ENCODE measurements at places on chromosomes 16 and 17.

DNA sequence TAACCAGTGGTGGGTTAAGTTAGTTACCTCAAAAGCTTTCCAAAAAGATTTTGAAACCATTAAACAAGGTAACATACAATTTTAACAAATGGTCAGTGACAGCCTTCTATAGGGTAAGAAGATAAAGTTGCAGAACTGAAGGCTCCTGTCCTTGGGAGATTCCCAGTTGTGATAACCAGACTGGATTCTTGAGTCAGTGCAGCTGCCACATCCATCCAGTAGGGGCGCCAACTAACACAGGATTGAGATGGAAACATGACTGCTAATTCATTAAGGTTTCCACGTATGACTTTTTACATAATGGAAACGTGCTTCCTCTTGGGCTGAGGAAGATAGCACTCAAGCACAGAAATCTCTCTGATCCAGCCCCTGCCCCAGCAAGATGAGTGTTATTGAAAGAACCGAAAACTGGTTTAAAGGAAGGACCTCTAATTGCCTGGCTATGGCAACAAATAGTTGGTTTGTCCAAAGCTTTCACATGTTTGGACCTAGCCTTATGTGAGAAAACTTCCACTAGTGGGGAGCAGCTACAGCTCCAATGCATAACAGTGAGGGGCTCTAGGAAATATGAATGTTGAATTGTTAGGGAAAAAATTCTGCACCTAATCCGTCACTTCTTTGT, 269.8 kb upstream of the MYOCD start:
- peaks cover 6% of the 10 kb centered on the region for H3K27me3 ChIP-seq
- H3K4me1 ChIP-seq: no peaks in the 10 kb centered on the region
- no peak overlapping the region for H3K27ac ChIP-seq

DNA sequence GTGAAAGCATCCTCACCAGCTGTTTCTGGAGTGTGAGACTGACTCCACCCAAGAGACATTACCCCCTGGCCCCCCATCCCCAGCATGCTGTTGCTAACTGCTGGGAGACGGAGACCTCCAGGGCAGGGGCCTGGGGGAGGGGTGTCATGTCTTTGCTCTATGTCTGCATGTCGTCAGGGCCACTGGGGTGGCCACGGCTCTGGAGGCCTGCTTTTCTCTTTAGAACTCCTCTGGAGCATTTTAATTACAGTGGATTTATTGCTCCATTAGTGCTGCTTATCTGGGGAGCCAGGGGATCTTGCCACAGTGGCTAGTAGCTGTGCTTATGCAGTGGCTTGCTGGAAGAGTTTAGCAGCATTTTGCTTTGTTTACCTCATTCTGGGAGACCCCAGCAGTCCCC, 32.3 kb downstream of the CLEC16A start:
- no peak overlapping the region for H3K27ac ChIP-seq
- no peaks in the 10 kb centered on the region for H3K36me3 ChIP-seq
- no peak for DNase-seq

DNA sequence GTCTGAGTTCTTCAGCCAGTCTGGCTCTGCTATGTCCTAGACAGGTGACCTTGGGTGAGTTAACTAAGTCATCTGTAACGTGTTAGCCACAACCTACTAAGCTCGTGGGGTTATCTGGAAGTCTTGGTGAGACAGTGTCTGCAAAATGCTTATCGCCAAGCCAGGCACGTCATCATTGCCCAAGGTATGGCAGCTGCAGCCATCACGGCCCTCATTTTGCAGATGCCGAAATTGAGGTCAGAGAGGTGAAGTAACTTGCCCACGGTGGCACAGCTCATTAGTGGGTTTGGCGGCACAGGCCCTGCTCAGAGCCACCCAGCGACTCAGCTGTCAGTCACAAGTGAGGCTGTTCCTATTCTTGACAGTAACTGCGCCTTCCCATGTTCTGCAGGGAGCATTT, 79.8 kb downstream of the CMIP start:
- no peaks in the 10 kb centered on the region for H3K36me3 ChIP-seq
- peak overlapping the region; percentile 84 for H3K27ac ChIP-seq
- peaks cover 89% of the 10 kb centered on the region for H3K4me1 ChIP-seq
- peak; percentile 11 for DNase-seq
- H3K4me3 ChIP-seq: no peak overlapping the region

DNA sequence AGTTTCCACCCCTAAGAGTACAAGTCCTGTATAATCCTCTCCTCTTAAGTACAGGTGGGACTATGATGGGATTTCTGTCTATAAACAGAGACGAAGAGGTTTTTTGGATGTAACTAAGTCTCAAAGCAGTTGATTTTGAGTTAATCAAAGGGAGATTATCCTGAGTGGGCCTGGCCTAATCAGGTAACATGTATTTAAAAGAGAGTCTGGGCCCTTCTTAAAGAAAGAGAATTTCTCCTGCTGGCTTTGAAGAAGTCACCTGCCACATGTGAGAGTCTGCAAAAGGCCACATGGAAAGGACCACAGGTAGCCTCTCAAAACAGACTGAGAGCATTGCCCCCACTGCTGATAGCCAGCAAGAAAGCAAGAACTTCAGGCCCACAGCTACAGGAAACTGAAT, 142.3 kb downstream of the IRX5 start:
- H3K27ac ChIP-seq: no peak overlapping the region
- peaks cover 17% of the 10 kb centered on the region for H3K27me3 ChIP-seq

- no peaks in the 10 kb centered on the region for H3K36me3 ChIP-seq
- H3K4me1 ChIP-seq: no peaks in the 10 kb centered on the region
- no peak for DNase-seq
- H3K27ac ChIP-seq: no peak overlapping the region
- H3K4me3 ChIP-seq: no peak overlapping the region
These were observed 167.1 kb downstream of the BANP start for GRCh38 chr16:88118376-88118775.

DNA sequence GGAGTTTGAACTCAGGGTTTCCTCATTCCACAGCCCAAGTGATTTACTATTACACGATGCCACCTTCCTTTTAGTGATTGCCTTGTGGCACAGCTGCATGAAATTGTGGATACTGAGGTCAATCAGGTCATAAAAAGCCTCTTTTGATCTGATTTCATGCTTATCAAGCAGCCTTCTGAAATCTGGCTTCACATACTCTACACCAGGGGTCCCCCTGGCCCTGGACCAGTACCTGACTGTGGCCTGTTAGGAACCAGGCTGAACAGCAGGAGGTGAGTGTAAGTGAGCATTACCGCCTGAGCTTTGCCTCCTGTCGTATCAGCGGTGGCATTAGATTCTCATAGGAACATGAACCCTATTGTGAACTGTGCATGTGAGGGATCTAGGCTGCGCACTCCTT, 13.8 kb downstream of the SLFN5 start:
- H3K27ac ChIP-seq: peak overlapping the region; percentile 79
- H3K4me1 ChIP-seq: peaks cover 90% of the 10 kb centered on the region
- peak overlapping the region; percentile 26 for H3K4me3 ChIP-seq
- no peaks in the 10 kb centered on the region for H3K27me3 ChIP-seq
- no peak for DNase-seq
- no peaks in the 10 kb centered on the region for H3K36me3 ChIP-seq

- no peak overlapping the region for H3K27ac ChIP-seq
- peaks cover 2% of the 10 kb centered on the region for H3K36me3 ChIP-seq
- no peak overlapping the region for H3K4me3 ChIP-seq
- no peak for DNase-seq
- no peaks in the 10 kb centered on the region for H3K4me1 ChIP-seq
- no peaks in the 10 kb centered on the region for H3K27me3 ChIP-seq
These were observed 41.3 kb downstream of the BAIAP2 start for GRCh38 chr17:81076141-81076679.

- peaks cover 5% of the 10 kb centered on the region for H3K4me1 ChIP-seq
- peaks cover 6% of the 10 kb centered on the region for H3K36me3 ChIP-seq
- H3K4me3 ChIP-seq: no peak overlapping the region
These were observed 8.1 kb downstream of the HSF5 start for GRCh38 chr17:58480090-58480489.

DNA sequence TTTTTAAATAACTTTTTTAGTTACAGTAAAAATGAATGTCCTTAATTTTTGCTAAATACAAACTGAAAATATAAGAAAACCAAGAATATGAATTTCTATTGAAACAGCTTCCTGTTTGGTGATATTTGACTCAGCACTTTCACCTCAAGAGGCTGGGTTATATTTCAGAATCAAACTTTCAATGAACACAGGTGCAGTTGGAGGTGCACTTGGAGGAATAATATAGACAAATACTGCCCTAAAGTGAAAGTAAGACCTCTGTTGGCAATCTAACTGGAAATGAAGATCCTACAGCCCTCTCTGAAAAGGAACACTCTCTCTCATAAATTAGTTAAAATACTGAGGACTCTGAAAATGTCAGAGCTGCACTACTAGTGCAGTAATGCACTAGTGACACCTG, 106.2 kb downstream of the BRIP1 start:
- no peaks in the 10 kb centered on the region for H3K4me1 ChIP-seq
- no peaks in the 10 kb centered on the region for H3K27me3 ChIP-seq
- peaks cover 21% of the 10 kb centered on the region for H3K36me3 ChIP-seq
- no peak for DNase-seq
- no peak overlapping the region for H3K4me3 ChIP-seq
- no peak overlapping the region for H3K27ac ChIP-seq

DNA sequence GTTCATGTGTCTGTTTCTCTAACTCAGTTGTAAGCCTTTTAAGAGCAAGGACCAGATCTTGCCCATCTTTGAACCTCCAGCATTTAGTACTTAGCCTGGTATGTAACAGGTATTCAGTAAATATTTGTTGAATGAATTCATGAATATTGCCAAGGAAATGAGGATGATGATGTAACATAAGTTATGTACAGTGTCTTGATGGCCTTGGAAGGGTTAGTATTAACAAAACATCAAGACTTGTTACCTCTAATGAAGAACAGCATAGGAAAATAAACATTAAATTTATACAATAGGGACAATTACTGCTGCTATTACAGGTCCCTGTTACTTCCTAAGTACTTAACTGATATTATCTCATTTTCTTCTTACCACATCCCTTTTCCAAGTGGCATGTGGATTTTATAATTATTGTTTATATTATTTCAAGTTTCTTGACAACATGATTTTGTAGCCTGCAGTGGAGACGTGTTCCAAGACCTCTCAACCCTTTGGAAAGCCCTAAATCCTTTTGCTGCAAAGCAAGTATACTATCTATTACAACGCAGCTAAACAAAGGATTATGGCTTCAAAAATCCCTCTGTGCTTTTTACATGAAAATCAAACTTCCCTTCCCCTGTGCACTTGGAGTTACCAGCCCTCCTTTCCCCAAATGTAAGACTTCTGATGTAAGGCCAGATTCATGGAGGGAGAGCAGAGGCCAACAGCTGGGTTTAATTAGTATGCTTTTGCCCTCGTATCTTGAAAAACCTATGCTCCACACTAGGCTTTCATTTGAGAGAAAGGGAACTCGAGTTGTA, 77.4 kb upstream of the SMIM36 start:
- no peaks in the 10 kb centered on the region for H3K36me3 ChIP-seq
- no peak overlapping the region for H3K4me3 ChIP-seq
- H3K27ac ChIP-seq: no peak overlapping the region
- H3K4me1 ChIP-seq: no peaks in the 10 kb centered on the region
- peaks cover 1% of the 10 kb centered on the region for H3K27me3 ChIP-seq
- no peak for DNase-seq

- DNase-seq: no peak
- H3K27ac ChIP-seq: no peak overlapping the region
- H3K4me3 ChIP-seq: no peak overlapping the region
- no peaks in the 10 kb centered on the region for H3K36me3 ChIP-seq
- peaks cover 4% of the 10 kb centered on the region for H3K4me1 ChIP-seq
These were observed 52.3 kb downstream of the TOX3 start for GRCh38 chr16:52494621-52495020.

- H3K4me3 ChIP-seq: peak overlapping the region; percentile 91
- H3K27me3 ChIP-seq: no peaks in the 10 kb centered on the region
- H3K4me1 ChIP-seq: peaks cover 34% of the 10 kb centered on the region
- no peaks in the 10 kb centered on the region for H3K36me3 ChIP-seq
- H3K27ac ChIP-seq: peak overlapping the region; percentile 86
These were observed 363 bp upstream of the MIF4GD start for GRCh38 chr17:75271233-75271954.
